Esophagus mucosa (tissue), 1 donor: ENCODE measurements at places on chromosomes 1 and 21. TPM values are rescaled to one million over a fixed set of nuclear protein-coding genes. Genes with fewer than 3 reads are reported as not detected.

Gene DIO1
- total RNA-seq = not detected

Gene PTGS2
- total RNA-seq = 0.80 TPM

Gene MROH7
- 0.68 TPM for total RNA-seq

Gene CD2
- 1.3 TPM for total RNA-seq

Gene FAM72C
- total RNA-seq = 2.8 TPM

Gene LAD1
- total RNA-seq = 328 TPM

Gene SFN
- 2,315 TPM for total RNA-seq

Gene LRRC53
- not detected for total RNA-seq

Gene RNU1-2
- 6,387 TPM for total RNA-seq

Gene EPHA8
- total RNA-seq = 0.48 TPM

Gene GJA8
- total RNA-seq = not detected

Gene ADAMTSL4
- 42.9 TPM for total RNA-seq

Gene CTTNBP2NL
- total RNA-seq = 35.1 TPM

Gene NIPAL3
- total RNA-seq = 21.3 TPM

Gene GPR25
- 0.32 TPM for total RNA-seq

Gene GBP3
- total RNA-seq = 9.4 TPM

Gene HSPB7
- total RNA-seq = 1.6 TPM

Gene VSIG8
- 1.2 TPM for total RNA-seq

Gene PSMA5
- 86.2 TPM for total RNA-seq

Gene DNAH14
- 5.9 TPM for total RNA-seq

Gene RNF115
- 6.7 TPM for total RNA-seq

Gene C1orf94
- not detected for total RNA-seq

Gene CHI3L1
- 20.5 TPM for total RNA-seq

Gene GIPC2
- 1.8 TPM for total RNA-seq

Gene MPL
- total RNA-seq = 0.48 TPM

Gene TUFT1
- total RNA-seq = 36.6 TPM

Gene GBP4
- 1.0 TPM for total RNA-seq

Gene FCRL5
- total RNA-seq = 0.72 TPM

Gene S100B
- 0.64 TPM for total RNA-seq

Gene ATP6V1G3
- total RNA-seq = not detected

Gene CMPK1
- total RNA-seq = 122 TPM

Gene TMIGD3
- not detected for total RNA-seq

Gene COL18A1
- 26.7 TPM for total RNA-seq

Gene EDN2
- 4.7 TPM for total RNA-seq

Gene MAGI3
- total RNA-seq = 16.5 TPM

Gene HYI
- total RNA-seq = 8.6 TPM

Gene SLAMF7
- 6.3 TPM for total RNA-seq

Gene AADACL3
- total RNA-seq = not detected

Gene RIPPLY3
- not detected for total RNA-seq

Gene MPZL1
- 97.5 TPM for total RNA-seq

Gene USH2A
- not detected for total RNA-seq

Gene ZSWIM5
- total RNA-seq = 0.56 TPM
